NCI-H187 treated with DMSO at 0.1 percent for 48 hours (cell line): ENCODE measurements at places on chromosomes 6 and 20.

DNA sequence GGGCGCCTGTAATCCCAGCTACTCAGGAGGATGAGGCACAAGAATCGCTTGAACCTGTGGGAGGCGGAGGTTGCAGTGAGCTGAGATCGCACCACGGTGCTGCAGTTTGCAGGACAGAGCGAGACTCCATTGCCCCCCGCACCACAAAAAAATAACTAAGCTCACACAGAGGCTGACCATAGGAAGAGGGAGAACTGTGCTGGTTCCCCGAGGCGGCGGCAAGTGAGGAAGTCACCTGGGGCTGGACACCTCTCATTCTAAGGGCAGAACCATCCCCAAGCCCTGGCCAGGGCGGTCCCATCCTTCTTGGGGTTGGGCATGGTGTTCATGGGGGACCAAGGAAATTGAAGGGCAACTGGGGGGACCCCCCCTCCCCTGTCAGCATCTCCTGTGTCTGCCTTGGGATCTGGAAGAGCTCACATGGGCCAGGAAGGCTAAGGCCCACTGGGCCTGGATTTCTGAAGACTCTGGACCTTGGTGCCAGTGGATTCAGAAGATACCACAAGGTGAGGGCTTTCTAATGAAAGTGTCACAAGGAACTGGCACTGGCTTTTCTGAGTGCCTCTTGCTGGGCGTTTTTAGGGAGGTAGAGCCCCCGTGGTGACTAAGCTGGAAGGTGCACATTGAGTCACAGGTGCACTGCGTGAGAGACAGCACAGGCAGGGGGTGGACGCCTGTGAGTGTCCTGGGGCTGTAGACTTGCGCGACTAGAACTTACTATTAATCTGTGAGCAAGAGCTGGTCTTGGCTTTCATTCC is 11.5 kb downstream of the IRF4 start:
- no peak for DNase-seq

GRCh38 chr6:109015176-109015575 is 79.5 kb downstream of the SESN1 start:
- no peak for DNase-seq

GRCh38 chr6:56664029-56664428 is 21.3 kb upstream of the DST start:
- no peak for DNase-seq

DNA sequence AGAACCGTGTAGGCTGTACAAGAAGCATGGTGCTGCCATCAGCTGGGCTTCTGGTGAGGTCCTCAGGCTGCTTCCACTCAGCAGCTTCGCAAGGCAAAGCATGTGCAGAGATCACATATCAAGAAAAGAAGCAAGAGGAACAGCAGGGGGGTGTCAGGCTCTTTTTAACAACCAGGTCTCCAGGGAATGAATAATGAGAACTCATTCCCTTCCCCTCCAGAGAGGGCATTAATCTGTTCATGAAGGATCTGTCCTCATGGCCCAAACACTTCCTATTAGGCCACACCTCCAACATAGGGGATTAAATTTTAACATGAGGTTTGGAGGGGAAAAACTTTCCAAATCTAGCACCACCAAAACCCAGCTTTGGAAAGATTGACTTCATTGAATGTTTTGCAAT is 20.0 kb downstream of the GINM1 start:
- no peak for DNase-seq

GRCh38 chr20:16346956-16347355 is 226.3 kb downstream of the KIF16B start:
- DNase-seq: no peak

GRCh38 chr6:17250237-17250636 is 30.9 kb upstream of the RBM24 start:
- DNase-seq: no peak
